GM12891 (cell line): ENCODE measurements at places on chromosomes 12 and 14.

- DNase-seq = no peak
Measured at GRCh38 chr12:121641343-121641630, 15.0 kb downstream of the ORAI1 start.

DNA sequence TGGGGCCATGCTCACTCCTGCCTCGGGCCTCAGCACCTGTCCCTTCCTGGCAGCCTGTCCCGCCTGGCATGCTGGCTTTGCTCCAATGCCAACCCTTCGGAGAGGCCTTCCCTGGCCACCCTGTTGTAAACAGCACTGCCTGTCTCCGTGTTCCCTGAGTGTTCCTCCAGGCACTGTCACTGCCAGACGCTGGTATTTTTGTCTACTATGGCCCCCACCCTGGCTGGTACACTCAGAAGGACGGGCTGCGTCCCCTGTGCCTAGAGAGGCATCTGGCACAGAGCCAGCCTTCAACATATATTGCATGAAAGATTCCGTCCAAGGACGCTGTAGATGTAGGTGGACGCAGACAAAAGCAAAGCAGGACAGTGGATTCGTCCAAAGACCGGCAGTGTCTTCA is 2.7 kb upstream of the ASPG start:
- no peak for DNase-seq

- DNase-seq = no peak
Measured at GRCh38 chr12:51773145-51773869, 75.2 kb downstream of the FIGNL2 start.

DNA sequence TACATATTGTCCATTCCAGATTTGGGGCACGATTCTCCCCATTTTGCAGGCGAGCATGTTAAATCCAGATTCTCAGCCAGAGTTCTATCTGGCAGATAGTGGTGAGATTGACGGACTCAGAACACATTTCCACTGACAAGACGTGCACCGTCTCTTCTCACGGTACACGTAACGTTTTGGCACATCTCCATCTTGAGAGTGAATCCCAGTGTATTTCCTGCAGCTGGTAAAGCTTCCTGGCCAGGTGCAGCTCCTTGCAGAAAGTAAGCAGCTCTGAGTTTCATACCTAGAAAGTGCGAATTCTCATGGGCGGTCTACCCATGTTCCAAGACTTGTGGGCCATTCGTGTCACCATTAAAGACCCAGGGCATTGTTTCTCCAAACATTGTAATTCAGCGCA is 102.6 kb downstream of the TSPAN9 start:
- DNase-seq = no peak

- no peak for DNase-seq
Measured at GRCh38 chr12:82019533-82019932, 260.4 kb upstream of the PPFIA2 start.

GRCh38 chr12:23049180-23049579 is 424.2 kb downstream of the ETNK1 start:
- no peak for DNase-seq

DNA sequence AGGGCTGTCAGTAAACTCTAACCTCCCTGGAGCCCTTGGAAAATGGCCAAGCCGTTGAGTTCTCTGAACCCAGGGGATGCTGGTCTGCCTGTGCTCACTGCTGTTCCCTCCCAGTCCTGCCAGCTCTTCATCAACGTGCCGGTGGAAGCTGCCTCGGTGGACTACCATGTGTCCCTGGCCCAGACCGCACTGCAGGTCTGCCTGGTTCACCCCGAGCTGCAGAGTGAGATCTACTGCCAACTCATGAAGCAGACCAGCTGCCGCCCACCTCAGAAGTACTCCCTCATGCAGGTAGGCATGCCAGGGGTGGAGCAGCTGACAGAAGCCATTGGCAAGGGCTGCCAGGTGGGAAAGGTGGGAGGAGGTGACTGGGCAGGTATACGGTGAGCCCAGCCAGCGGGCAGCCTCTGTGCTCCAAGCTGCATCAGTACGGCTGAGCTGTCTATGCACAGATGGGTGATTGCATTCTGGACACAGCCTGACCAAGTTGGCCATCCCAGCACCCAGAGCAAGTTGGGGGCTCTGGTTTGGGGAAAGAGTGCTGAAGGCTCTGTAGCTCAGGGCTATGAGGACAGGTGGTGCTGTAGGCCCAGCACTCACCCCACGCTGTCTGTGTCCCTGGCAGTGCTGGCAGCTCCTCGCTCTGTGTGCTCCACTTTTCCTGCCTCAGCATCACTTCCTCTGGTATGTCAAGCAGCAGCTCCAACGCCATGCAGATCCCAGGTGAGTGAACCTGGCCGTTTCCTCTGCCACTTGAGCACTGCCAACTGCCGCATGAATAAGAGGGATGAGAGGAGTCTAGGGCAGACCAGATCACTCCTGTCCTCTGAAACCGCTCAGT is 21.9 kb downstream of the PIGH start:
- DNase-seq = no peak

- no peak for DNase-seq
Measured at GRCh38 chr12:13187399-13187798, 9.1 kb upstream of the EMP1 start.

DNA sequence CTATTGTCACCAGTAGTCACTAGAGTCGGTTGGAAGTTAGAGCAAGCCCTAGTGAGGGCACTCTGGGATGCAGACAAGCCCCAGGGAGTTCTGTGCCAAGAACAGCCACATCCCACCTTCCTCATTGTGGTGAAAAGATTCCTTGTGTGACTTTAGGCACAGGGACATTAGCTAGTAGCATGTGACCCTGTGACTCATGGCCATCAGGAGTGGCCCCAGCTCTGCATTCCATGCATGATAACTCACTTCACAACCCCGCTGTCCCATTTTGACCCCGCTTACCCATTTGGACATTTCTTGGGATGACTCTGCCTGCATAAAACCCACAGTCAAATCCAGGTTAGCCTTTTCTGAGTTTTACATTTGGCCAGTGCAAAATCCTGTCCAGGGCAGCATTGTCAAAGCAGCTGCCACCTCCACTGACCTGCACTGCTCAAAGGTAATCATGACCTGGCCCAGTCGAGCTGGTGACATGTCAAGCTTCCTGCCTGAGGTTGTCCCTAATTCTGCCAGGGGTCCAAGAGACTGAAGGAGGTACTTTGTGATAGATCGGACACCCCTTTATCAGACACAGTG is 430.5 kb downstream of the DPF3 start:
- no peak for DNase-seq

DNA sequence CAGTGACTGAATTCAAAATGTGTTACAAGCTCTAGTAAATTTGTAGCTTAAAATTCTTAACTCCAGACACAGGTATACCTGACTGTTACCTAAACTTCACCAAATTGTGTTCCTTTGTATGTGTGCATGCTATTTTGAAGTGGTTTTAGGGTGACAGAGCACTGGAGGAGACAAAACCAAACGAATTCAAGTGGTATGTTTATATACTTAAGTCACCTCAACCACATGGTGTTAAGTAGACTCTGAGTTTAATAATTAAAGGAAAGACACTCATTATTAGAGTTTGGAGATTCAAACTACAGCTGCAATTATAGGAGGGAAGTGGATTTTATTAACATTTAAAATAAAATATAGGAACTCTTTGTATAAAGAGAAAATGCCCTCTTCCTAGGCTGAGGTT is 84.3 kb downstream of the PLCZ1 start:
- no peak for DNase-seq

DNA sequence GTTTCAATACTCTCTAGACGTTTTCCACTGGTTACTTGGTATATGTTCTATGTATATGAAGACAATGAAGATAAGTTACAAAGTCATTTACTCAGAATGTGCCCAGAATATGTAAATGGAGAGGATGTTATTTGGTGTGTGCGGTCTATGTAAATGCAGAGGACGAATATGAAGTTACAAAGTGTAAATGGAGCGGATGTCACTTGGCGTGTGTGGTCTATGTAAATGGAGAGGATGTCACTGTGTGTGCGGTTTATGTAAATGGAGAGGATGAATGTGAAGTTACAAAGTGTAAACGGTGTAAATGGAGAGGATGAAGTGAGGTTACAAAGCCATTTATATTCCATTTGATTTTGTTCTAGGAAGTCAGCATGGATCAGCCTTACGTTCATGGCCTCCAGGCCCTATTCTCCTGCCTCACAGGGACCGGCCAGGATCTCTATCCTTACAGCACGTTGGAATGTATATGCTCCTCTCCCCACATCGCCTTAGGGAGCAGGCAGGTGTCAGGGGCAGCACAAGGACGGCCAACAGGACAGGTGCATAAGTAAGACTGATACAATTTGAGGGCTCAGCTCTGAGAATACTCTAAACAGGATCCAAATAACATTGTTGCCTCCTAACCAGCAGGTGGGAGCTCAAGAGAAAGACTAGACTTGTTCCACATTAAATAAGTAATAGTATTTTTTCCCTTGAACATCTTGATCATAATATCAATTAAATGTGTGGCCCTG is 42.4 kb downstream of the GLRX5 start:
- peak; percentile 43 for DNase-seq

- no peak for DNase-seq
Measured at GRCh38 chr14:36279306-36280190, 40.9 kb downstream of the MBIP start.

- no peak for DNase-seq
Measured at GRCh38 chr14:102338724-102339123, 19.2 kb downstream of the ZNF839 start.

- DNase-seq = no peak
Measured at GRCh38 chr12:45939759-45940158, 50.6 kb downstream of the SCAF11 start.

- no peak for DNase-seq
Measured at GRCh38 chr12:74337951-74338350, 199.7 kb upstream of the ATXN7L3B start.

GRCh38 chr12:86666316-86666715 is 410.1 kb upstream of the MGAT4C start:
- no peak for DNase-seq

GRCh38 chr14:99333841-99334635 is 62.0 kb upstream of the BCL11B start:
- DNase-seq = no peak

GRCh38 chr12:95789126-95790032 is 1.2 kb downstream of the NTN4 start:
- DNase-seq = no peak

DNA sequence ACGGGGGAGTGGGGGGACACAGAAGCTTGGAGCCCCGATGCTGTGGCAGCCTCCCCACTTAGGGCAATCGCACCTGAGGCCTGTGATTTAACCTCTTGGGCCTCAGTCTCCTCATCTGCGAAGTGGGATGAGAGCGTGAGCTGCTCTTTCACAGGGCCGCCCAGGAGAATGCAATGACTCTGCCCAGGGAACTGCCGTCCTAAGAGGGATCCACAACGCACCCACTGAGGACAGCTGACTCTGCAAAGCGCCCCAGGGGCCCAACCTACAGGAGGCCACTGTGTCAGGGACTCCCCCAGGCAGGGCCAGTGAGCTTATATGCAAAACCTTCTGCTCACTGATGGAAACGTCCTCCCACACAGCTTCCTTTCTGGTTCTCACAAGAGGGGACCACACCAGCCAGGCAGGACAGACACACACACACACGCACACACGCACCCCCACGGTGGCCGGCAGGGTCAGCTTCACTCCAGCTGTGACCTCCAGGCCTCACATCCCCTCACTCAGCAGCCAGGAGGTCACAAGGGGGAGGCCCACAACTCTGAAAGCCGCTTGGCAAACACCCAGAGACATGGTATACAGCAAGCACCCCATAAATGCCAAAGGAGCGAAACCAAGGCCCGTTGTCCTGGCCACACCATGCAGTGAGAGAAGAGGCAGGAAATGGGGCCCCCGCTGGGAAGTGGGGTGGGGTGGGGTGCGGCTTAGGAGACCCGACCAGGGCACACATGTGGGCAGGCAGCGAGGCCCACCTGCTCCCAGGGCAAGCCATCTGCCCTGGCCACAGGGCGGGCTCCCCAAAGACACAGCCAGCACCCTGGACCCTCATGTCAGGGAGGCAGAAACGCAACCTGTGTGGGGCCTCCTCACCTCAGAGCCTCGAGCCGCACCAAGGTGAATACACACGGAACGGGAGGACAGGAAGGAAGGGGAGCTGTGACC is 73.3 kb downstream of the NCOR2 start:
- peak; percentile 95 for DNase-seq

- no peak for DNase-seq
Measured at GRCh38 chr12:114841557-114842251, 157.7 kb upstream of the TBX3 start.

DNA sequence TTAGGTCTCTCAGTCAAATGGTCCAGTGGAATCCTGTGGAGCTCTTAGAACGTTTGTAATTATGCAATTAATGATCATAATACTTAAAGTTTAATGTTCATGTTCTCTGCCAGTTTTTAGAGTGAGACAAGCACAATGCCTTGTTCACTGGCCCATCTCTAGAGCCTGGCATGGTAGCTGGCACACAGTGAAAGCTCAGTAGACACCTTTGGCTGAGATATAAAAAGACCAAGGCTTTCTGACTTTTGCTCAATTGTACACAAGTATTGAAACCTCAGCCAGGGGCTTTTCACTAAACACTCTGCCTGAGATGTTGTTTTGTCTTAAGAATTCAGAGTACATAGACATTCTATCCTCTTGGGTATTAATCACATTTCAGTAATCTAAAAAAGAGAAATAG is 241.8 kb upstream of the ATP2B1 start:
- DNase-seq = no peak
